Breast epithelium (tissue), 4 donors: ENCODE measurements at places on chromosomes 4 and X.

DNA sequence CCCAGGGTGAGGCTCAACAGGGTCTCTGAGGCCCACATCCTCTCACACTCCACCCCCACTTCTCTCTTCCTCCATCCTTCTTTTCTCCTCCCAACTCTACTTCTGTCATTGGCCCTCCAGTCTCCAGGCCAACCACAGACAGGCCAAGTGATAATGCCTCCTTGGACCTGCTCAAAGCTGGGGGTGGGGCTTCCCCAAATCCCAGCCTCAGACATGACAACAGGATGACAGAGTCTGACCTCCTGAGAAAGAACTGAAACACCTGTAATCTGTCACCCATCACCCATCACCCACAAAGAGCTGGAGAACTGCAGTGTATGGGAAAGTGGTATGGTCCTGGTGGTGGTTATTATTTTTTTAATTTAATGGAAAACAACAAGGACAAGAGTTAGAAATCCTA, 72.6 kb downstream of the SH3KBP1 start:
- no peak for DNase-seq

DNA sequence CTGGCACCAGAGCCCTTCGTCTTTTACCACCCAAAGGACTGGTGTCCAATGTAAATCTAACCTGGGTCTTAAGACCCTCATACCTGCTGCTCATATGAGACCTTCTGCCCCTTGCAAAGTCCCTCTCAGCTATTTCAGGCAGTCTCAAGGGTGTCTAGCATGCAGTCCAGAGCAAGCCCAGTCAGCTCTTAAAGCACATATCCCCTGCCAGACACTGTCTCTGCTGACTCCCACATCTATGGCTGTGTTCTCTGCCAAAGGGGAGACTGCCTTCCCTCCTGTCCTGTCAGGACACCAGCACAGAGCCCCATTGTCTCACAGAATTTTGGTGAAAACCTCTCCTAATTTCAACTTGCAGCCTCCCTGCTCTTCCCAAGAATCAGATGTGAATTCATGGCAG, 118.5 kb downstream of the PARM1 start:
- DNase-seq: no peak

DNA sequence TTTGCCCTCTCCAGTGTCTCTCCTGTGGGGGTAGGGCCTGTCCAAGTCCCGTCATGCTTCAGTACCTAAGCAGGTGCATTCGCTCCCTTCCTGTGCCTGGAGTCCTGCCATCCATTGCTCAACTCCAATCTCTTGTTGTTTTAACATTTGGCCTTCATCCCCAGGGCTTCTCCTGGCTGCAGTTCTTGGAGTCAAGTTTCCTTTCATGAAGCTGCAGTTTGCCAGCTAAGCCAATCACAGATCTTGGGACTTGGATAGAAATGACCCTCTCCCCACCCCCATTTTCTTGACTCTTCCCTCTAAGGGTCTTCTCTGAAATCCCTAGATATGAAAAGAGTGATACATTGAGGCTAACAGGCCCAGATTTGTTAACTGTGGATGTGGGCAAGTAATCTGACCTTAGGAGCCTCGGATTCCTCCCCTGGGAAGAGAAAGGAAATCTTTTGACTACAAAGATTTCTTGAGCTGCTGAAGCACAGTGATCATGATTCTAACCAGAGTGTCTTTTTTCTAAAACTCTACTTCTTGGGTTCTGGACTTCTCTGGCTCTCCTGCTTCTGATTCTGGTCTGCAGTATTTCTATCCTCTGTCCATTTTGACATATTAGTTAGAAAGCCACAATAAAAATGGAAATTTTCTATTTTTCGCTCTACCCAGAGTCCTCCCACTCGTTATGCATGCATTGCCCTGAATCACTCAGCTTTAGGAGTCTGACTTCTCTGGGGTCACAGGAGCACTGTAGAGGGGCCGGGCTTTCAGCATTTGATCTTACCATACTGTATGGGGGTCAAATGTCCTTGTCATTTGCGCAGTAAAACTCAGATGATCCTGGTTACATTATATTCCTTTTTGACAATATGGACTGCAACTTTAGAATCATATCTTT, 61.0 kb downstream of the CHRNA9 start:
- DNase-seq: peak; percentile 84

GRCh38 chrX:34839451-34839850, 103.1 kb upstream of the FAM47B start:
- DNase-seq: no peak

DNA sequence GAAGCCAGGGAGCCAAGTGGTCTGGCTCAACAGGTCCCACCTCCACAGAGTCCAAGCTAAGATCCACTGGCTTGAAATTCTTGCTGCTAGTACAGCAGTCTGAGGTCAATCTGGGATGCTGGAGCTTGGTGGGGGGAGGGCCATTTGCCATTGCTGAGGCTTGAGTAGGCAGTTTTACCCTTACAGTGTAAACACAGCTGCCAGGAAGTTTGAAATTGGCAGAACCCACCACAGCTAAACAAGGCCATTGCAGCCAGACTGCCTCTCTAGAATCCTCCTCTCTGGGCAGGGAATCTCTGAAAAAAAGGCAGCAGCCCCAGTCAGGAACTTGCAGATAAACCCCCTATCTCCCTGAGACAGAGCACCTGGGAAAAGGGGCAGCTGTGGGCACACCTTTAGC, 84.9 kb downstream of the EDA2R start:
- DNase-seq: no peak
